A549 treated with ZK216348 at 1 μM for 4 hours (cell line): ENCODE measurements at places on chromosomes 4 and X. TPM values are rescaled to one million over a fixed set of nuclear protein-coding genes. Genes with fewer than 3 reads are reported as not detected.

Gene PNMA6F
- total RNA-seq, result not detected in 5 replicates

Gene REELD1
- total RNA-seq, result not detected in 5 replicates

Gene VCX
- total RNA-seq, result not detected in 5 replicates

Gene TRIM60
- not detected in 5 replicates for total RNA-seq

Gene TSPAN6
- total RNA-seq, result 32.1 to 46.5 TPM (median 38.3 TPM) in 5 replicates

Gene CXCL1
- 8.3 to 14.5 TPM (median 12.0 TPM) in 5 replicates for total RNA-seq

Gene CXXC4
- 0.04 TPM in 1 of 5 replicates, not detected in the others for total RNA-seq

Gene CRMP1
- 2.5 to 3.7 TPM (median 3.4 TPM) in 5 replicates for total RNA-seq

Gene MUC7
- total RNA-seq, result not detected in 5 replicates

Gene HS6ST2
- total RNA-seq, result 0.06 to 0.07 TPM in 2 of 5 replicates, not detected in the others

Gene ADH1B
- total RNA-seq, result not detected in 5 replicates

Gene FAT1
- total RNA-seq, result 131 to 191 TPM (median 153 TPM) in 5 replicates

Gene MXRA5
- not detected in 5 replicates for total RNA-seq

Gene UBA6
- total RNA-seq, result 12.7 to 21.0 TPM (median 17.3 TPM) in 5 replicates

Gene PRR32
- not detected in 5 replicates for total RNA-seq

Gene F8A2
- not detected in 5 replicates for total RNA-seq

Gene NEIL3
- total RNA-seq, result 9.8 to 12.1 TPM (median 10.9 TPM) in 5 replicates

Gene MFAP3L
- total RNA-seq, result 3.9 to 5.7 TPM (median 4.2 TPM) in 5 replicates

Gene POF1B
- total RNA-seq, result 1.9 to 3.1 TPM (median 2.6 TPM) in 5 replicates

Gene DDIT4L
- total RNA-seq, result 0.32 to 0.57 TPM (median 0.35 TPM) in 5 replicates

Gene MANBA
- 12.3 to 15.7 TPM (median 13.2 TPM) in 5 replicates for total RNA-seq

Gene LRAT
- total RNA-seq, result 0.11 TPM in 1 of 5 replicates, not detected in the others

Gene MAGIX
- 1.3 to 3.7 TPM (median 3.6 TPM) in 5 replicates for total RNA-seq

Gene BGN
- 0.12 to 0.26 TPM (median 0.18 TPM) in 4 of 5 replicates, not detected in the other for total RNA-seq

Gene MBNL3
- total RNA-seq, result not detected in 5 replicates

Gene MID1
- 27.6 to 51.2 TPM (median 41.8 TPM) in 5 replicates for total RNA-seq

Gene C4orf50
- not detected in 5 replicates for total RNA-seq

Gene RAB33A
- 0.19 to 0.66 TPM (median 0.23 TPM) in 4 of 5 replicates, not detected in the other for total RNA-seq

Gene USP51
- total RNA-seq, result 0.32 to 0.78 TPM (median 0.59 TPM) in 5 replicates

Gene PNMA6A
- total RNA-seq, result 2.9 to 6.2 TPM (median 4.6 TPM) in 5 replicates

Gene VAMP7
- total RNA-seq, result 21.1 to 36.3 TPM (median 29.9 TPM) in 5 replicates

Gene GPC3
- not detected in 5 replicates for total RNA-seq

Gene GABRE
- 17.6 to 27.2 TPM (median 24.6 TPM) in 5 replicates for total RNA-seq
